ENCODE measurements at places on chromosomes 2 and 18. TPM values are rescaled to one million over a fixed set of nuclear protein-coding genes. Genes with fewer than 3 reads are reported as not detected.

Gene STK36
- total RNA-seq = 90.9 TPM

GRCh38 chr18:48540251-48541025 lies 1.6 kb downstream of the CTIF start:
- peak overlapping the region; percentile 66 for H3K4me3 ChIP-seq
- DNase-seq = peak; percentile 58
- no peaks in the 10 kb centered on the region for H3K27me3 ChIP-seq
- no peaks in the 10 kb centered on the region for H3K36me3 ChIP-seq

DNA sequence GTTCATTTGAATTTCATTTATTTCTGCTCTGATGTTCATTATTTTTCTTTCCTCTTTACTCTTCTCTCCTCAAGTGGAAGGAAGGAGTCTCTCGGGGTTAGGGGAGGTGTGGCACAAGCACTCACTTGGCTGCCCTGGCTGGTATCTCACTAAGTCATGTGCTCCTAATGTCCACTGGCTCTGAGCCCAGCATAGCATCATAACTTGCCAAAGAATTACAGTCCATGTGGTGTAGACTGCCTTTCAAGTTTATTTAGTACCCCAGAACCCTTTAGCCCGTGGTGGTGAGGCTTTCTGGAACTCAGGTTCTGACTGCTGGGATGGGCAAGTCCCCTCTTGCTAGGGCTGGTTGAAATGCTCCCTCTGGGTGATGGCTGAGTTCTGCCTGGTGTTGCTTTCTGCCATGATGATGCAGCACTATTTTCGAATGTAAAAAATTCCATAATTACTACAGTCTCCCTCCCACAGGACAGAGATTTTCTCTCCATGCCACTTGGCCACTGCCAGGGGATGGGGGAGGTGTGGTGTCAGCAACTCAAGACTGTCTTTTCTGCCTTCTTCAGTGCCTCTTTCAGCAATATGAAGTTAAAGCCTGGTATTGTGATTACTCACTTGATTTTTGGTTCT lies 22.2 kb downstream of the SPAG16 start:
- H3K4me1 ChIP-seq = no peaks in the 10 kb centered on the region
- H3K36me3 ChIP-seq = no peaks in the 10 kb centered on the region
- DNase-seq = no peak
- H3K4me3 ChIP-seq = no peak overlapping the region
- H3K27ac ChIP-seq = no peak overlapping the region

DNA sequence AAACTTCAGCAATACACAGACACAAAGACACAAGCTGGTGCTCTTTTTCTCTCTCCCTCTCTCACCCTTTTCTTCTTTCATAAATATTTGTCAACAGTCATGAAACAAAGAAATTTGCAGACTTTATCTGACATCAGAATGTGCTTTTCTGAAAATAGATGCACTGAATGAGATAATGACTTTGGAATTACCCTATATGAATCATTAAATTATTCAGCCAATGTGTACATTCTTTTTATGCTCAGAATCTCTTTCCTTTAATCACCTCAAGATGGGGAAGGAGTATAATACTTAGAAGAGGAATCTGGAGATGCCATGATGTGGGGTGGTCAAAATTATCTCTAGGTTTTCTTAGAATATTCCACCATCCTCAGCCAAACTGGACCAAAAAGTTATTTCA lies 289.9 kb downstream of the LRRTM1 start:
- H3K27ac ChIP-seq = no peak overlapping the region
- H3K4me1 ChIP-seq = peaks cover 5% of the 10 kb centered on the region
- no peak for DNase-seq
- H3K36me3 ChIP-seq = no peaks in the 10 kb centered on the region
- H3K4me3 ChIP-seq = no peak overlapping the region
- H3K27me3 ChIP-seq = no peaks in the 10 kb centered on the region

GRCh38 chr18:23422751-23423418 lies 30.2 kb upstream of the RIOK3 start:
- no peak overlapping the region for H3K4me3 ChIP-seq
- no peaks in the 10 kb centered on the region for H3K4me1 ChIP-seq
- no peak overlapping the region for H3K27ac ChIP-seq
- no peaks in the 10 kb centered on the region for H3K36me3 ChIP-seq

GRCh38 chr2:48548840-48549239 lies 18.9 kb downstream of the STON1 start:
- H3K27ac ChIP-seq = no peak overlapping the region
- no peaks in the 10 kb centered on the region for H3K36me3 ChIP-seq
- H3K4me3 ChIP-seq = no peak overlapping the region
- DNase-seq = no peak
- H3K4me1 ChIP-seq = no peaks in the 10 kb centered on the region
